Stimulated activated CD4-positive, alpha-beta T cell treated with anti-CD3 and anti-CD28 coated beads, Interleukin-2, amount 100 ng/mL, for 4 hours (primary cell): ENCODE measurements at places on chromosomes 5 and 9.

DNA sequence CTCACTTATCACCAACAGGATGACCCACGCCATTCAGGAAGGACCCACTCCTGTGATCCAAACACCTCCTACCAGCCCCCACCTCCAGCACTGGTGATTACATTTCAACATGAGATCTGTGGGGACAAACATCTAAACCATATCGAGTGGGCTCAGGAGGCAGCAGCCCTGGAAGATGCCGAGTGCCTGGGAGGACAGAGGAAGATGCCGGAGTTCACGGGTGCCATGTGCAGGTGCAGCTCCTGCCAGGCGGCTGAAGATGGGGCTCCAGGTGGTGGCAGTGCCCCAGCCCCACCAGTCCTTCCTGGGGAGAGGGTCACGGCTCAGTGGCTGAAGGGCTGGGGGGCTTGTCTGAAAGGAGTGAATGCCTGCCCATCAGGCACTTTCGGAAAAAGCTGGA is 6.1 kb upstream of the CEP72 start:
- DNase-seq: no peak

GRCh38 chr9:16727452-16728136 is 142.9 kb downstream of the BNC2 start:
- no peak for DNase-seq

DNA sequence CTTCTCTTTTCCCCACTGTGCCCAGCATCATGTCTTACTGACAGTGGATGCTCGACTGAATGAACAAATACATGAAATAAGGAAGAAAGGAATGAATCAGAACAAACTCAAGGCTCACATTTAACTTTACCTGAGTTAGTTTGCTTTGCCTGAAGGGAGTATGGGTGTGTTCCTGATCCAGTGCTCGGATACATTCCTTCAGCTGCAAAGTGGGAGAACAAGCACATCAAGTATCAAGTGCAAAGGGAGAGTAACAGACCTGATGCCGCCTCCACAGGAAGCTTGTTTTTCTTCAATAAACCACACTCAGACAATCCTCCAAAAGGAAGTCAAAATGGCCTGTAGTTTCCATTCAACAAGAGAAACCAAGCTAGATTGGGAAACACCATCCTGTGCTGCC is 66.1 kb downstream of the KIF24 start:
- no peak for DNase-seq

DNA sequence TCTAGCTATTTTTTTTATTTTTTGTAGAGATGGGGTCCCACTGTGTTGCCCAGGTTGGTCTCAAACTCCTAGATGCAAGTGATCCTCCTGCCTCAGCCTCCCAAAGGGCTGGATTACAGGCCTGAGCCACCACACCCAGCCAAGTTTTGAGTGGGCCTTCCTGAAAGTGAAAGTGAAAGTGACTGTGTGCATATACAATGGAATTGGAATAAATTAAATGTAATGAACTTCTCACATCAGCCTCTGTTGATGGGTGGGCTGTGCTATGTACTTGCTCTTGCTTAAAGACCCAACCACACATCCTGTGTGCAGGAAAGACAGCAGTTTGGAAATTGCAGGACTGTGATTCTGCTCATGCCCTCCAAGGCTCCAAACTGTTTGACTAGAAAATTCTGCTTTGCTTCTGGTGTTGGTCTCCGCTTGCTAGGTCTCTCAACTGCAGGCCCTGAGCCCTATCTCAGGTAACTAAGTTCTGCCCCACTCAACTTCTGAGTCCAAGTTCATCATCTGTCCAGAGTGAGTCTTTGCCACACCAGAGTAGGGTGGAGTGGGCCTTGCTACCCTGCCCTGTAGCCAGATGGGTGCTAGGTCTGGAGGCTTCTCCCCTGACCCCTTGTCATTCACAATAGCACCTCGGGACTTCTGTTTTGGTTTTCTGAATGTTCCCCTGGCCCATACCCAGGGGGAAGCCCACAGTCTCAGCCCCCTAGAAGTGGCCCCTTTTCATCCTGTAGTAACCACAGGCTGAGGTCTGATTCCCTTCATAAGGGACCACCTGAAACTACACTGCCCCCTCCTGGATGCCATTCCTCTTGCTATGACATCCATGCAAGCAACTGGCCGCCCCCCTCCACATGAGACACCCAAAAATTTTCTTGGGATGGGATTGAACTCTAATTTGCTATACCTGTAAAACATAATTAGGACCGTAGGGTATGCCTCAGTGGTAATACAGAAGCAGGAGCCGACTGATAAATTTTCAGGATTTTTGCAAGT is 36.5 kb upstream of the RAD23B start:
- DNase-seq: peak; percentile 5
